ENCODE measurements at places on chromosomes 7 and 10.

DNA sequence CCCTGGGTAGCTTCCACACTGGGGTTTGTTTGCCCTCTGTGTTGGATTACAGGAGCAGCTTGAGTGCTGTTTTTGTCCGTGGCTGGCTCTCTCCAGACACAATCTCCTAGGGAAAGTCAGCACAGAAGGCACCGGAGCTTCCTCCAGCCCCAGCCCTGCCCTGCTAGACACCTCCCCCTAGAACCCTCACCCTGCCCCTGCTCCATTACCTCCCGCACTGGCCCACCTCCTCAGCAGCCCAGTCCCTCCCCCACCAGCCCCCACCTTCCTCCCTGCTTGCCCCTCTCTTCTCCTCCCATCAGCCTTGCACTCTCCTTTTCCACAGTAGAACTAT, 130.5 kb downstream of the ADCY1 start:
- DNase-seq, result no peak

- no peak for DNase-seq
These were observed 57.0 kb downstream of the HIPK2 start for GRCh38 chr7:139720705-139721231.

- no peak for DNase-seq
These were observed 25.1 kb upstream of the PDIA4 start for GRCh38 chr7:149053384-149053783.

DNA sequence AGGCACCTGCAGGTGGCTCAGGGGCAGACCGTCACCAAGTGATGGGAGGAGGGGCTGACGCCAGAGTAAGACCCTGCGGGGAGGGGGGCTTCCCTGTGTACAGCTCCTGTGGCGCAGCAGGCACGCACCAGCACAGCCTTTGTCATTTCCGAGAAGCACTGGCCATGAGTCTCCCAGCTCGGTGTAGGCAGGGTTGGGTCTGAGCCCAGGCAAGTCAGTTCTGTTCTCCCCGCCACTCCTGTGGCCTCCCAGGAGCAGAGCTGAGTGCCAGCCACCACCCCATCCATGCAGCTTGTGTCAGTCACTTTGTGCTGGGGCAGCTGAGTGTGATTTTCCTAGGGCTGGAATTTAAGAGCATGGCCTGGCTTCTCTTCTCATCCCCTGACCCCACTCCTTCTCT, 13.2 kb downstream of the CPSF4 start:
- peak; percentile 23 for DNase-seq

DNA sequence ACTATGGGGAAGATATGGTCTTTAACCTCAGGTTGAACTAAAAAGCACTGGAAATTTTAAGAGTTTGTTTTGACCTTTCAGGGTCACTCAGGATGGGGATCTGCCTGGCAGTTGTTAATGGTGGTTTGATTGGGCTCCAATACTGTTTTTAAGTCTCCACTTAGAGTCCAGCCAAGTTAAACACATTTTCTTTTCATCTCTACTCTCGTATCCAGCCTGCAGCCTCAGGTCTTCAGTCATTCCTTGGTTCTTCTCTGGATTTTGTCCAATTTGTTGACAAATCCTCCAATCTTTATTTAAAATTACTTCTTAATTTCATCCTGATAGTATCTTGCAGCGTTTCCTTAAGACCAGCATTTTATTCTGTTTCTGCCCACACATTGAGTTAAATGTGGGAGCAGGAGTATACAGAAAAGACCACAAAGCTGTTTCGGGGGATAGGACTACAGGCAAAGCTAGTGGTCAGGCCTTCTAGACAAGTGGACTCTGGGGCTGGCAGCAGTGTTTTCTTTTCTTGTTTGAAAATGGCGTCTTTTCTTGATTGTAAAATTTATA, 133.2 kb upstream of the INHBA start:
- DNase-seq, result no peak

- no peak for DNase-seq
These were observed 27.9 kb downstream of the ZEB1 start for GRCh38 chr10:31346953-31347352.

DNA sequence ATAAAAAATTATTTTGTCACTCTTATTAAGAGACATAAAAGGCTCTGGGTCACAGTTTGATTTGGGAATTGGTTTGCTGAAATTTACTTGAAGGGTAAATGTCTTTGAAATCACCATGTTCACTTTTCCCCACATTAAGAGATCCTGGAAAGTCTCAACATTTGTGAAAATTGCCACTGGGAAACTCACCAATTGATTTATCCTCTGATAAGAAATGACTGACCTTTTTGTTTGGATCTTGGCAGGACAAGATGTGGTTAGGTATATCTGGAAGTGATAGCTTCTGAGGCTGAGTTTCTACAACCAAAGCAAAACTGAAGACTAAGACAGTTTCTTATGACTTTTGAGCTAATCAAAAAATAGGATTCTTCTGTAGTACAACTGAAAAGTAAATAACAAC, 107.1 kb upstream of the TMEM106B start:
- DNase-seq, result no peak

DNA sequence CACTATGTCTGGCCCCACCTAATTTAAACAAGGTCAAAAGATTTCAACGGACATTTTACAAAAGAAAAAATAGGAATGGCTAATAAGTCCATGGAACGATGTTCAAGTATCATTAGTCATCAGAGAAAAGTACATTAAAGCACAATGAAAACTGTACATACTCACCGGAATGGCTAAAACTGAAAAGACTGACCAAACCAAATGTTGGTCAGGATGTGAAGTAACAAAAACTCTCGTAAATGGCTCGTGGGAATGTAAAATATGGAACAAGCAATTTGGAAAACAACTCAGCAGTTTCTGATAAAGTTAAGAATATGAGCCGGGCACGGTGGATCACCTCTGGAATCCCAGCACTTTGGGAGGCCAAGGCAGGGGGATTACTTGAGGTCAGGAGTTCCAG, 65.7 kb upstream of the PARD3 start:
- DNase-seq, result no peak

DNA sequence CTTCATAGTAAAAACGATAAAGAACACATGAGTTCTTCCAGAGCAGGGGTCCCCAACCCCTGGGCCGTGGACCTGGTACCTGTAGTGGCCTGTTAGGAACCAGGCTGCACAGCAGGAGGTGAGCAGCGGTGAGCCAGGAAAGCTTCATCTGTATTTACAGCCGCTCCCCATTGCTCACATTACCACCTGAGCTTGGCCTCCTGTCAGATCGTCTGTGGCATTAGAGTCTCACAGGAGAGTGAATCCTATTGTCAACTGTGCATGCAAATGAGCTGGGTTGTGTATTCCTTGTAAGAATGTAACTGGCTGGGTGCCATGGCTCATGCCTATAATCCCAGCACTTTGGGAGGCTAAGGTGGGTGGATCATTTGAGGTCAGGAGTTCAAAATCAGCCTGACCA, 229.5 kb downstream of the CNTNAP2 start:
- no peak for DNase-seq

DNA sequence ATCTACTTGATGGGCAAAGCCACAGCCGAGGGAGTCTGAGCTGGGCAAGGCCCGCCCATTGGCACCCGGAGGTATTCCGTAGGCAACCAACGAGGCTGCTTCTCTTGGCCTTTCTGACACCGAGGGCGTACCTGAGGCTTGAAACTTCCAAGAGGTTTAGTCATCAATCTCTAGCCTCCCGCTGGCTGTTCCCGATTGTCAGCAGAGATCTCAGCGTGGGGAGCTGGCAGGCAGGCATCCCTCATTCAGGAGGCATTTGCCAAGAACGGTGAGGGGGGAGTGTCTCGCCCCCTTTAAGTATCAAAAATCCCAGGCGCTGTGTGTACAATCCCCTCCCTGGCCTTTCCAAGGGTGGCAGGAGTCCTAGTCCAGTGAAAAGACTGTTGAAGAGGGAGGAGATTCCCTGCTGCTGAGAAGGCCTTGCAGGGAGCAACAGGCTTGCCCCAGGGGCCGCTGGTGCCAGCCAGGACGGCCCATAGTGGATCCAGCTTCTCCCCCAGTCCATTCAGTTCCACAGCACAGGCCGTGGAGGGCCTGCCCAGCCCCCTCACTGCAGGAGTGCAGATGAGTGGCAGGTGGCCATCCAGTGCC, 39.7 kb downstream of the OAT start:
- DNase-seq, result no peak

GRCh38 chr10:77978360-77978759, 51.0 kb downstream of the POLR3A start:
- no peak for DNase-seq

DNA sequence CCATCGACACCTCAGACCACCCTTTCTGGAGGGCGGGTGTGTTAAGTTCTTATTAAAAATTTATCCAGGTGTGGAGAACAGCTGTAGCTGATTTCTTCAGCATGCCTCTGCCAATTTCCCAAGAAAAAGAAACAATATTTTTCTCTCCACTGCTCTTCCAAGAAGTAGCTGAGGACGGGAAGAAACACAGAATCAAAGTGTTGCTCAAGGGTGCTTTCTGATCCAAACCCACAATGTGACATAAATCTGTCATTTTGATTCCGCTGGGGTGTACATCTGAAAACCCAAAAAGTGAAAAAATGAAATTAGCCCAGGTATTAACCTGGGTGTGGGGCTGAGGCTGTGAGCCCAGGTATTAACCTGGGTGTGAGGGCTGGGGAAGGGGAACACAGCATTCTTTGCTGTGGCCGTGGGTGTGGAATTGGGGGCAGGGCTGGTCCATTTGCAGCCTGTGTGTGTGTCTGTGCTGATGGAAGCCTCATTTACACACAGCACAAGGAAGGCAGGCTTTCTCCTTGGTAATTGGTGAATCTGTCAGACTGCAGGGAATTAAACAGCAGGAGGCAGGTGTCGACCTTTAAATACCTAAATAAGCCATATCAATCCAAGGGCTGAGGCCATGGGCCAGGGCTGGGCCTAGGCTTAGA, 48.4 kb upstream of the CCDC3 start:
- no peak for DNase-seq

DNA sequence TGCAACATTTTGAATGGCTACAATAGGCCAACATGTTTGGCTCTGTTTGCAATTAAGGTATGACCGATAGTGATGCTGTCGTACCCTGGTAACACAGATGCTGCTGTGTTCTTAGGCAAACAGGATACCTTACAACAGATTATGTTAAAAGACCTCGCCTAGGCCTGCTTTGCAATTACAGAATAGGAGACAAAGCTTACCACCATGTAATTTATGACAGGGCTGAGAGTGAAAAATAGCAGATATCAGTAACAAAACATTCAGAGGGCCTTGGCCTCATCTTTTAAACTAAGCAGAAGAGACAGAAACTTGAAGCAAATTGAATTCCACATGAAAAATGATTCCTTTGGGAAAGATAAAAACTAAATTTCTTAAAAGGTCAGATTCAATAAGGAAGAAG, 29.4 kb upstream of the ABLIM1 start:
- DNase-seq, result no peak

DNA sequence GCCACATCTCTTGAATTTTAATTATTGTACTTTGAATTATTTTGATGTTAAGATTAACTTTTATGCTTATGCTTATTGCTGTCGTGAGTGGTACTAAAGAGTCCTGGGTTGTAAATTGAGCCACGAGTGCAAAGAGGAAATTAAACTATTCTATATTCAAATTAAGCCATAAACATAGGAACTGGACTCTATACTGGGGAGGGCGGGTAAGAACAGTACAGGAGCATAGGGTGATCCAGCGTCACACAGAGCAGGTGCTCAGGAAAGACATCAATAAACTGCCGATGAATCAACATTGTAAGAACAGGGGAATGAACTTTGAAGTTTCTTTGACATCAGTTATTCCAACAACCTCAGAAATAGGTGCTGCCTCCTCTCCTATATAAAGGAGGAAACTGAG, 219.6 kb downstream of the CACNB2 start:
- no peak for DNase-seq

DNA sequence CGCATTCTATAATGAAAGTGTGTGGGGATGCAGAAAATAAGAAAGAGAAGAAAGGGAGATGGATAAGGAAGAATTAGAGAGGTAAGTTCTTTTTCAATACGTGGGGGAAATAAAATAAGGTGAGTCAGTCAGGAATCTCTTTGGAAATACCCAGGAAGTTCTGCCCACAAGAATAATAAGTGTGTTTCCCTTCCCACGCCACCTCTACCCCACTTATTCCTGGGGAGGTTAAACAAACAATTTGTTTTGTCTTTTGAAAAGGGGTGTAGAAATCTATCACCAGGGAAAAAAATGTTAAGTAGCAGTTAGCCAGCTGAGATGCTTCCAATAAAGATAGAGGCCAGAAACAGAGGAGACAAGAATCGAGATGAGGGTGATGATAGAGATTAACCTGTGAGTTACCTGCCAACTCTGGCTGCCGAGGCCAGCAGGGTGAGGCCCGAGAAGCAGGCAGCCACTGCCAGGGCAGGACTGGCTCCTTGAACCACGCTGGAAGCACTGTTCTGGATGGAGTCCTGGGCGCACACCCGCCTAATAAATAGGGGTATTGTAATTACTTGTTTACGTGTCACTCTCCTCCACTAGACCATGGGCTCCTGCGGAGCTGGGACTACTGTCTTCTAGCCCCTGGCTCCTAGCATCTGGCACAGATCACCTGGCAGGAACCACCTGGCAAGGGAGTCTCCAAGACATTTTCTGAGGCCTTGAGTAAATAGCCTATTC, 191.3 kb downstream of the FGFR2 start:
- DNase-seq, result no peak

DNA sequence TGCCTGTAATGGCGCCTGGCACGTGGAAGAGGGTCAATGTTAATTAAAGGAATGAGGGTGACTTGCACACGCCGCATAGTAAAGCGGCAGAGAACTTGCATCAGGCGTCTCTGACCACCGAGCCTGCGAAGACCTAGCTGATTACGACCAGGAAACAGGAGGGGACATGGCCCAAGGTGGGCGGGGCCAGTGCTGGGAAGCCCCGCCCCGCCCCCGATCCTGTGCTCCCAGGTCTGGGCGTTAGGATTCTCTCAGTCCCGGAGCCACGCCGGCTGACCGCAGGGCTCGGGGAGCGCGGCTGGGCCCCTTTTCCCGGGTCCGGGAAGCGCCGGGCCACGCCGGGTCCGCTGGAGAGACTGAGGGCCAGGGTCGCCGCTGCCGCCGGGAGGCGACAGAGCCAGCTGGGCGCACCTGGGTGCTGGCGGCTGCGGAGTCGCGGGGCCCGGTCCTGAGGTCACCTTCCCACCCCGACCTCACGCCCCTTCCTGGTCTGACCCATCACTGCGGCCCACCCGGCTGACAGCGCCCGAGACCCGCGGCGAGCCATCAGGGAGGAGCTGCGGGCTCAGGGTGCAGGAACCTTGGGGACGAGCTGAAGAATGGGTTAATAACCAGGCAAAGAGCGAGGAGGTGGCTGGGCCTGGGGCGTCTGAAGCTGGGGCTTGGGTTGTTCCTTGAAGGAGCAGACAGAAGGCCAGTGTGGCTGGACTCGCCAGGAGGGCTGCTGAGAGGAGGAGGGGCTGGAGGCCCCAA, 23.0 kb upstream of the GRID1 start:
- no peak for DNase-seq

DNA sequence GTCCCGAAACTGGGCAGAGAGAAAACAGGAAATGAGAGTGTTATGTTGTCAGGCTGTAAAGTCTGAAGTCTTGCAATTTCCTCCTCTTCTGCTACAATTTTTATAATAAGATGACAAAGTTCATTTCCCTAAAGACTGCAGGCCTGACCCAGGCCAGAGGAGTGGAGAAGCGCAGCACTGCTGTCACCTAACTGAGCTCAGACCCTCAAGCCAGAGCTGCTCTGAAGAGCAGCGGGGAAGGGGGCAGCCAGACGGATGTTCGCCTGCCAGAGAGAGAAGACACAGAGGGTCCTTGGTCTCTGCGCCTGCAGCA, 12.6 kb upstream of the AOAH start:
- no peak for DNase-seq

Measured in dorsolateral prefrontal cortex (tissue), 122 donors.